Suppressor macrophage treated with lipopolysaccharide for 4 hours (primary cell): ENCODE measurements at places on chromosomes 16 and 17.

DNA sequence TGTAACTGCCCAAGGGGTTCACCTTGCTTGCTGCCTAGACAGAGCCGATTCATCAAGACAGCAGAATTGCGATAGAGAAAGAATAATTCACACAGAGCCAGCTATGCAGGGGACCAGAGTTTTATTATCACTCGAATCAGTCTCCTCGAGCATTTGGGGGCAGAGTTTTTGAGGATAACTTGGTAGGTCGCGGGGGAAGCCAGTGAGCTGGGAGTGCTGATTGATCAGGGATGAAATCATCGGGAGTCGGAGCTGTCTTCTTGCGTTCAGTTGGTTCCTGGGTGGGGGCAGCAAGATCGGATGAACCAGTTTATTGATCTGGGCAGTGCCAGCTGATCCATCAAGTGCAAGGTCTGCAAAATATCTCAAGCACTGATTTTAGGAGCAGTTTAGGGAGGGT is 9.1 kb downstream of the ITGAM start:
- DNase-seq, result no peak

DNA sequence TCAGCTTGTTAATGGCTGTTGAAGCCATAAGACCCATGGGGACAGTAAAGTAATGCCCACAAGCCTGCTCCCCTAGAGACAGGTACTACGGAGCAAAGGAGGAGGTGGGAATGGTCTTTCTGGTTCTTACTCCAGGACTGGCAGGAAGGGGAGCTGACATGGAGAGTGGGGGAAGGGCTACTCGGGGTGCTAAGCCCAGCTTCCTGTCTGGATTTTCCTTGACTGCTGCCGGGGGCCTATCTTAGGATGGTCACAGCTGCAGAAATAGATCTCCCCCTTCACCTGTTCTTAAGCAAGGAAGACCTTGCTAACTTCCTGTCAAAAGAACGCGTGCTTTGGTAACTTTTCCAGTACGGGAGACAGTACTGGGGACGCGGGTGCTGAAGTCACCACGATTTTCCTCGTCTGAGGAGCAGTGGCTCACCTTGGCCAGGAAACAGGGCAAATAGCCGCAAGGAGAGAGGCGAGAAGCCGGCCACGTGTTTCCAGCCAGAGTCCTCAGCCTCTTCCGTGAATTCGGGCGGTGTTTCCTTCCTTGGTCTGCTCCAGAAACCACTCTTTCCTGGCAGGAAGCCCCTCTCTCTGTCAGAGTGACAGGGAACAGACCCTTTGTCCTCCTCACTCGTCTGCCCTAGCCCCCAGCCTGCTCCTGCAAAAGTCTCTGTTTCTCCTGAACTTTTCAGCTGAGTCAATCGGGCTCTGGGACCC is 656 bp upstream of the PRR29 start:
- DNase-seq, result no peak

DNA sequence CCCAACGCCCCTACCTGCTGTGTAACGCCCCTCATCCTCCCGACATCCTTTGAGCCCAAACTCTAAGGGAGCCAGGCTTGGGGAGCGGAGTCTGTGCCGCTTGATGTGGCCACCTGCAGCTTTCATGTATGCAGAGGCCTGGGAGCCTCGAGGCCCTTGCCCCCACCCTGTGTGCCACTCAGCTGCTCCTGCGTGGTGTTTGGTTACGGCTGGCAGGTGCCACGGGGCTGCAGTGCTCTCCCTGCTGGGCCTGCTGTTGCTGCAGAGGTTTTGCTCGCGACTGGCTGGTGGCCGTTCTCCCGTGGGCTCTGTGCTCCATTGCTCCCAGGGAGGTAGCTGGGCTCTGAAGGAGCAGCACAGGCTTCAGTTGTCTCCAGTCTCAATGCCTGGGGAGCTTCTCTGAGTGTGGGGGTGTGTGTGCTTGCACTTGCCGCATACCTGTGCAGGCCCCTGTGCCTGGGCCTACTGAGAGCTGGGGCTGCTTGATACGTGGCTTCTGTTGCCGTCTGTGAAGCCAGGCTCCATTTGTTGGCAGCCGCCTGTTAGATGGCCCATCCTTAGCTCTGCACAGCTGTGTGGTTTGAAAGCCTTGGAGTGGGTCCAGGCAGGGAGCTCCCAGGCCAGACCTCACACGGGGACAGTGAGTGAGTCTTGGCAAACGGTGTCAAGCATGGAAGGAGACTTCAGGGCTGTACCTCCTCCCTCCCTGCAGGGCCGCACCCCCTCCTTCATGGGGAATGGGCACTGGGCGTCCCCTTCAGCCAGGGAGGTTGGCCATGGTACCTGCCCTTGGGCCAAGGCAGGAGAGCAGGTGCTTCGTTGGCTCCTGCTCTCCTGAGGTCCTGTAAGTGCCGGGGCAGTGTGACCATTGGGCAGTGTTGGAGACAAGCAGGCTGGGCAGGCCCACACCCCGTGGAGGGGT is 47.2 kb downstream of the PDPK1 start:
- DNase-seq, result no peak

DNA sequence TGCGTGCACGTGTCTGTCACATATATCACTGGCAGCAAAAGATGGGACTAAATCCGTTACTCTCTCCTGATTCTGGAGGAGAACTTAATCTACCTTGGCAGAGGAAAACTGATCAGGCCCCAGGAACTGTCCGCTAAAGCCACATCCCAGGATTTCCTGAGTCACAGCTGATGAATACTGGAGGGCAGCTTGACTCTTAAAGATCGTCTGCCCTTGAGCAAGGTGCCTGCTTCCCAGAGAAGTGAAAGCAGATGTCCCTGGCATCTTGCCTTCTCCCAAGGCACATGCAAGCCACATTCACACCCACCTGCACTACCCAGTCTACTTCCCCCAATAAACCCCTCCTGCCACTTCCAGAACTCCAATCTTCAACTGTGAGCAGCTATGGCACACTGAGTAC is 99.8 kb downstream of the CPPED1 start:
- no peak for DNase-seq

DNA sequence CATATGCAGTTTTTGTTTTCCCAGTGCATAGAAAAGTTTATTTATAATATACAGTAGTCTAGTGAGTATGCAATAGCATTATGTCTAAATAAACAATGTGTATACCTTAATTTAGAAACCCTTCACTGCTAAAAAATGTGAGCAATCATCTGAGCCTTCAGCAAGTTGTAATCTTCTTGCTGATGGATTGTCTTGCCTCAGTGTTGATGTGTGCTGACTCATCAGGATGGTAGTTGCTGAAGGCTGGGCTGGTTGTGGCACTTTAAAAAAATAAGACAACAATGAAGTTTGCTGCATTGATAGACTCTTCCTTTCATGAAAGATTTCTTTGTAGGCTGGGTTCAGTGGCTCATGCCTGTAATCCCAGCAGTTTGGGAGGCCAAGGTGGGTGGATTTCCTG is 13.9 kb upstream of the CAPNS2 start:
- no peak for DNase-seq

DNA sequence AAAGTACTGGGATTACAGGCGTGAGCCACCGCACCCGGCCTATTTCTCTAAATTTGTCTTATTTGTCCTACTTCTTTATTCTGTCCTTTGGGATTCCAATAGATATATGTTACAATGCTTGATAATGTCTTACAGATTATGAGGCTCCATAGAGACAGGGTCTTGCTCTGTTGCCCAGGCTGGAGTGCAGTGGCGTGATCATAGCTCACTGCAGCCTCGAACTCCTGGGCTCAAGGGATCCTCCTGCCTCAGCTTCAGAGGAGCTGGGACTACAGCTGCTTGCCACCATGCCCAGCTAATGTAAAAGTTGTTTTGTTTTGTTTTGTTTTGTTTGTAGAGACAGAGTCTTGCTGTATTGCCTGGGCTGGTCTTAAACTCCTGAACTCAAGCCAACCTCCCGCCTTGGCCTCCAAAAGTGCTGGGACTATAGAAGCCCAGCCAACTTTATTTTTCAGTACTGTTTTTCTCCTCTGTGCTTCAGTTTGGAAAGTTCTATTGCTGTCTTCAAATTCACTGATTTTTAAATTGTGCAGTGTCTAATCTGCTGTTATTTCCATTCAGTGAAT is 10.3 kb downstream of the ANKRD13B start:
- no peak for DNase-seq

- DNase-seq, result peak; percentile 73
Measured at GRCh38 chr16:15593235-15593634, 49.7 kb downstream of the MARF1 start.

- DNase-seq, result peak; percentile 29
Measured at GRCh38 chr17:46063241-46063640, 64.2 kb downstream of the STH start.

DNA sequence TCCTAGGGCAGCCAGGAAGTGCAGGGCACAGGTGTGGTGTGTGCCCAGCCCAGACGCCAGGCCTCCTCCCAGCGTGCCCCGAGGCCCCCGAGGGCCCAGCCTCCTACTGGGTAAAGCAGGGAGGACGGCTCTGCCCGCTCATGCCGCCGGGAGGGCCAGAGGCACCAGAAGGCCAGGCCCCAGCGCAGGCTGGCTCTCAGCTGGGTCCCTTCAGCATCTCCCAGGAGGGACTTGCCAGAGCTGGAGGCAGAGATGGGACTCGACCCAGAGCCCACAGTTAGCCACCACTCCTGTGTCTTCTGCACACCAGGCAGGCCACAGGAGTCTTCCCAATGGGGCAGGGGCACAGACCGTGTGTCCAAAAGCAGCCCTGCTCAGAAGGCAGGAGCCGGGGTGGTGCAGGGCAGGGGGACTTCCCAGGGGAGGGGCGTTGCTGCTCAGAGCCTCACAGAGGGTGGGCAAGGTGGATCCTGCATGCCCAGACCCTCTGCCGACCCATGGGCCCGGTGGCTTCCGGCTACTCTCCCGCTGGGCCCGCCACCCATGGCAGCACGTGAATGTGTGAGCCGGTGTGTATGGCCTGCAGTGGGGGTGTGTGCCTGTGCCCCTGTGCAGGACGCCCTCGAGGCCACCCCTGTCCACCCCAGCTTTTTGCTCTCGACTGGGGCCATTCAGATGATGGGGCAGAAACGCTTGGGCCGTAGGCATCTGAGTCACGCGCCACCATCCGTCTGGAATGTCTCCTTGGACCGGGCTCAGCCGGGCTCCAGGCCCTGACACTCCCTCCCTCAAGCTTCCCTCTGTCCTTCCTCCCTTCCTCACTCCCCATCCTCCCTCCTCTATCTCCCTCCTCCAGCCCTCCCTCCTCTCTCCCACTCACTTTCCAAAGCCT is 5.7 kb upstream of the ZNF469 start:
- no peak for DNase-seq

DNA sequence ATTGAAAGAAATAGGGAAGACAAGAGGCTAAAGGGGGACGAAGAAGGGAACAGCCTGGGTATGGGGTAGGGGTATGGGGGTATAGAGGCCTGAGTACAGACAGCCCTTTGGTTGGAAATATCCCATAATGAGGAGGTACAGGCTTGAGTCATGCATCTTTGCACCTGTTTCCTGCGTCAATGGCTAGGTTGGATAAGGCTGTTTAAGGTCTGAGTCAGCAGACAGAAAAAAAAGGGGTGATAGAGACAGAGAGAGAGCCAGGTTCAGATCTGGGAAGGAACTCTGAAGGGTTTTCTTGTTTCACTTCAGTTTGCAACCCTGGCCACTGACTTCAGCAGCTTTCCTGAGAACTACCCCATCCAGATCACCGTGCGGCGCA is 8.5 kb downstream of the FNDC8 start:
- no peak for DNase-seq

DNA sequence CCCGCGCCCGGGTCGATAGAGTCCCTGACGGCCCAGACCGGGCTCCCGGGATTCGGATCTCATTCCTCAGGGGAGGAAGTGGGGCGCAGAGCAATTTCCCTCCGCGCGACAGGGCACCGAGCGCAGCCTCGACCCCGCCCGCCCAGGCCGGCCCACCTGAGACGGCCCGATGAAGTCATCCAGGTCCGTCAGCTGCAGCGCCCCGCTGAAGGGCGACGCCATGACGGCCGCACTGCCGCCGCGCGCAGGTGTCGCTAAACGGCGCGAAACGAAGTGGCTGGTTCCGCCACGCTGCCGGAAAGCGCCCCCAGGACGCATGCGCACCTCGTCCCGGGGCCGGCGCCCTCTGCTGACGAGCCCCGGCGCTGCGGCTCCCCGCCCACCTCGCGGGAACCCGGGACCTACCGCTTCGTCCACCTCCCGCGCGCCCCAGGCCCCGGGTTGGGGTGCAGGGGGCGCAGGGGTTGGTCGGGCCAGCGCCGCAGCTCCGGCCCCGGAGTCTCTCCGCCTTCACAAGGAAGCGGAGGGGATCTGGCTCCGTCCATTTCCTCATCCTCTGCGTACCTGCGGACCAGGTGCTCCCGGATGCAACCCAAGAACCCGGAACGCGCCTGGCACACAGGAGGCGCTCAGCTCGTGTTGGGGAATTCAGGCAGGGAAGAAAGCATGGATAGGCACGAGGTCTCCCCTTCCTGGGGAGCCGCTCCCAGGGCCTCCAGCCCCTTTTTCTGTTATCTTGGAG is at the start of gene CIAO3:
Gene CIAO3, minus strand, starts transcription at position 234 of the 742 bp plus-strand sequence. Its CDS starts 12 bp downstream, at position 222.
- DNase-seq, result peak; percentile 94

DNA sequence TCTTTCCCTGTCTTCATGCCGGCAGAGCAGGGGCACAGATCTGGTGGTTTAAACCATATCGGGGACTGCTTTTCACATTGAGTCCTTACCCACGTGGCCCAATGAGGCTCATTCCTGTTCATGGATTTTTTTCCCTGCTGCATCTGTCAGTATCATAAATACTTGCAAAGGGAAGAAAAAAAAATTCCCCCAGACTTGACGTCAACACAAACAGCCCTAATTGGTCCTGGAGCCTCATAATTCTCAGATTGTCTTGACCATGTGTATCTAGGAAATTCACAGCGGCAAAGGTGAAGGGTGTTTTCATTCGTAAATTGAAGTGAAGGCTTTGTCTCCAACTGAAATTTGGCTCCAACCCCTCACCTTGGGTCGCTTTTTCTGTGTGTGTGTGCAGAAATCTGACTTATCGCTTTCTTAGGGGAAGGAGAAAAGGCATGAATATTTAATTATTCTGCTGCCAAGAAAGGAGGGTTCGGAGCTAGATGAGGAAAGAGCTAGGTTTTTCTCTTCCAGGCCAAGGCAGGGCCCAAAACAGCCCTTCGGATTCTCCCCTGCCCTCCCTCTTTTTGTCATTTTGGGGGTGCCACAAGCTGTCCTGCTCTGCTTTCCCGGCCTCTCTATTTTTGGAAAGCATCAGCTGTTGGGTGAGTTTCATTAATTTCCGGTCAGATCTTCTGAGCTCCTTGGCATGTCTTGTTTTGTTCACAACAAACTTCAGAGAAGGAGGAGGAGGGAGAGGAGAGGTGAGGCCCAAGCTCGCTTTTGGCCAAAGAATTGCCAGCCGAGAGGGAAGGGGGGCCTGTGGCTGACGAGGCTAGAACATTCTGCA is 17.8 kb upstream of the CIBAR2 start:
- DNase-seq, result no peak

GRCh38 chr16:86355951-86356350 is 154.4 kb upstream of the FOXF1 start:
- no peak for DNase-seq

DNA sequence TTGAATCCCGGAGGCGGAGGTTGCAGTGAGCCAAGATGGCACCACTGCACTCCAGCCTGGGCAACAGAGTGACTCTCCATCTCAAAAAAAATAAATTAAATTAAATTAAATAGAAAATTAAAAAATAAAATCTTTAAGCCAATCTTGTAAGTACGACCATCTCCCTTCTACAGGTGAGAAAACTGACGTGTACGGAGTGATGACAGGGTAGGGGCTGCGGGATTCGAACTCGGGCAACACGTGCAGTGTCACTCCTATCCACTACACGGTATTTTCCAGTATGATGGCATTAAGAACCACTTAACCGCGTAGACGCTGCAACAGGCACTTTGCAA is 762 bp downstream of the WDR59 start:
- DNase-seq, result no peak
